CD4-positive, alpha-beta T cell (primary cell): ENCODE measurements at places on chromosomes 5 and 9.
A peak's percentile ranks its signal among the peaks of the same experiment; 100 is the strongest.

- no peak for DNase-seq
These were observed 404.1 kb downstream of the PTPRD start for GRCh38 chr9:10208691-10209069.

- DNase-seq = no peak
These were observed 14.4 kb downstream of the DOCK8 start for GRCh38 chr9:228929-229695.

DNA sequence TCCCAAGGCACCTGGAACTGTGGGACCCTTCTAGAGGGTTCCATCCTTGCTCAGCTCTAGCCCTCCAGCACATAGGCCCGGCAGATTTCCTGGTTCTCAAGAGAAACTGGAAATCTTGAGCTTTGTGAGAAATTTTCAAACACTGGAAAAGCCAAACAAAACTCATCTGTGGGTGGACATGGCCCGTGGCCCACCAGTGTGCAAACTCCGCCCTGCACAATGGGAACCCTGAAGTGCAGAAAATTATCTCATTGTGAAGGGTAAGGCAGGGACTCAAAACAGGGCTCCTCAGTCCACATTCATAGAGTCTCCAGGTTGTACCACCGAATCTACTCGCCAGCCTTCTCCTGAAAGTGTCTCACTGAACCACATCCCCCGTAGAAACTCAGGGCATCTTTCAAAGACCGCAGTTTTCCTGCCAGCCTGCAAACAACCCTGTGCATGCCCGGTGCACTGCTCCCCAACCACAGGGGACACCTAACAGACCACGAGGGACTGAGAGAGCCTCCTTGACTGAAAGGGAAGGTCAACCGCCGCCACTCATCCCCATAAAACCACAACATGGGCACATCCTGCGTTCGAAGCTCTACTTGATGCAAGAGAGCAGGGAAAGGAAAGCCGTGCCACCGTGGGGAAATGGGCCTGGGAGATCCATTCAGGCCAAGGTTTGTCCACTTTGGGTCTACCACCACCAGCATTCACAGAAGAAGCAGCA is 18.1 kb downstream of the ADAMTS2 start:
- DNase-seq = no peak

DNA sequence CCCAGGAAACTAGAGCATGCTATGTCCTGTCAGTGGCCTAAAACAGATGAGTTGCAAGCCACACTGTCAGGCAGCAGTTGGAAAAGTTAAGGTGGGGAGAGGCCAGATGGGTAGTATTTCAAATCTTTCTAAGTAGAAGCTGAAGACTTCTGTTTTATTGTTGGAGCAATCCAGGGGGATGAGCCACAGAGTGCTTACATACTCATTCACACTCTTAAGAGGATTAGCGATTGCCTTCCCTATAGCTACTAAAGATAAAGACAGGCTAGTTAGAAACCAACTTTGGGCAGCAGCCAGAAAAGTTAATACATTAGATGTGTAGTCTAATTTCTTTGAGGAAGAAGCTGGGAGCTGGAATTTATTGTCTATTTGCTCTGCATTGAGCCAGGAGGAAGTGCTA is 61.7 kb upstream of the ELAVL2 start:
- no peak for DNase-seq

- peak; percentile 60 for DNase-seq
These were observed 17.2 kb downstream of the SPTLC1 start for GRCh38 chr9:92097997-92098482.

- DNase-seq = no peak
These were observed 6.4 kb upstream of the SLC6A7 start for GRCh38 chr5:150183436-150183835.

GRCh38 chr5:132764671-132765238 is 12.3 kb downstream of the SEPTIN8 start:
- no peak for DNase-seq

- peak; percentile 0 for DNase-seq
These were observed 752 bp downstream of the TSTD2 start for GRCh38 chr9:97632248-97632984.

DNA sequence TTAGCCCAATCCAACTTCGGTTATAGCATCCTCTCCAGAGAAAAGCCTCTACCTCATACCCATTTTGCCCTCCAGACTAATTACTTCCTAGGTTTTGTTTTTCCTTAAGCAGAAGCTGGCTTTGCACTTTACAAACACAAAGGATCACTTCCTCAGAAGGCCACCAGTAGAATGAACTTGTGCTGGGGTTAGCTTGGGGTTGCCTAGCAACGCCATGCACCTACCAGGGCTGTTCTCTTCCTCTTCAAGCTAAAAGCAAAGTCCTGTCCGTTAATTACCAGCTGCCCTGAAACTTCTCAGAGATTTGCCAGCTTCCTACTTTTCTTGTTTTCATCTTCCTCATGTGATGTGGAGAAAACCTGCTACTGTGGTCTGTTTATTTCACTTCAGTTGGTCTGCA is 132.0 kb upstream of the WWC1 start:
- peak; percentile 49 for DNase-seq

DNA sequence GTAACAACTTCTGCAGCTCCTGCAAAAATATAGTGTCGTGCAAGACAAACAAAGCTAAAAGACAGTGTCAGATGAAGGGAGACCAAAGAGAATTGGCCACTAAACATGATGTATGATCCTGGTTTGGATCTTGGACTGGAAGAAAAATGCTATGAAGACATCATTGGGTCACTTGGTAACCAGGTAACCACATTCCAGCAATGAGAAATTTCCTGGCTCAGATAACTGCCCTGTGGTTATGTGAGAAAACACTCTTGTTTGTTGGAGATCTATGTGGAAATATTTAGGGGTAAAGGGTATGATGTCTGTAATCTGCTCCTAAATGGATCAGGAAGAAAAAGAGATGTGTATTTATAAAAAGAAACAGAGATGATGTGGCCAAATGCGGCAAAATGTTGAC is 45.5 kb upstream of the ANKRD33B start:
- no peak for DNase-seq

DNA sequence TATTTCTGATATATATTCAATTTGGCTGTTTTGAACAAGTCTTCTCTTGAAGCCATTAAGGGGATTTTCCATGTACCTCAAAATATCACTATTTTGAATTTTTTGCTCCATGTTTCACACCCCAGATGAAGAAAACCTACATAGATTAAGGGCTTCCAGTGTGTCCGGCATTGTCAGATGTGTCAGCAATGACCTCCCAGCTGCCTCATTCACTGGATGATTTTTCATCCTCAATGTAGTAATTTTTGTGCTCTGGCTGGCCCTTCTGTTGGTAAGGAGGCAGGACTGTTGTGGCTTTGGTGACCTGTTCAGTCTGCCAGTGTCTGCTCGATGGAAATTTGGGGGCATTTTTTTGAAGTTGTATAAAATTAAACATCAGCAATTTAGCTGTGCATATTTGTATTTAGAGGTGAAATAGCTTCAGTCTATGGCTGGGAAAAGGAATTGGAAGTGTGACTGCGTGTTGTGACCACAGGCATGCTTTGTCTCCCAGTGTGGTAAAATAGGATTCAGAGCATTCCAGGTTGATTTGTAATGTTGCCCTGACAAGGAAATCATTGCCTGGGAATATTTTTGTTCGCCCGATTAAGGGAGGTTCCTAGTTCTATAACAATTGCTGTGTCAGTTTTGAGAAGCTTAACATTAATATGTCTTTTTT is 312.4 kb downstream of the ARHGEF28 start:
- no peak for DNase-seq

DNA sequence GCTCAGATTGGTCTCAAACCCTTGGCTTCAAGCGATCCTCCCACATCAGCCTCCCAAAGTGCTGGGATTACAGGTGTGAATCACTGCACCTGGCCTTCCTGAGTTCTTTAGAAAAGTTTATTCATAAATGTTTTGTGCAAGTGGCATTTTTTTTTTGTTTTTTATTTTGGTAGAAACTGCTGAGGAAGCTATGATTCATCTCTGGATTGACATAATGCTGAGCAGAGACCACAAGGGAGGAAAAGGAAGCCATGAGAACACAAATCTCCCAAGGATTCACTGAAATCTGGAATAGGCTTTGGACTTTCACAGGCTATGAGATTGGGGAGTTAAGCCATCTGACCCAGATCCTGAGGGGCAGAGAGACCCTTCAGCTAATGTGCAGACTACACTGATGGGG is 3.4 kb upstream of the SLC46A2 start:
- DNase-seq = no peak

DNA sequence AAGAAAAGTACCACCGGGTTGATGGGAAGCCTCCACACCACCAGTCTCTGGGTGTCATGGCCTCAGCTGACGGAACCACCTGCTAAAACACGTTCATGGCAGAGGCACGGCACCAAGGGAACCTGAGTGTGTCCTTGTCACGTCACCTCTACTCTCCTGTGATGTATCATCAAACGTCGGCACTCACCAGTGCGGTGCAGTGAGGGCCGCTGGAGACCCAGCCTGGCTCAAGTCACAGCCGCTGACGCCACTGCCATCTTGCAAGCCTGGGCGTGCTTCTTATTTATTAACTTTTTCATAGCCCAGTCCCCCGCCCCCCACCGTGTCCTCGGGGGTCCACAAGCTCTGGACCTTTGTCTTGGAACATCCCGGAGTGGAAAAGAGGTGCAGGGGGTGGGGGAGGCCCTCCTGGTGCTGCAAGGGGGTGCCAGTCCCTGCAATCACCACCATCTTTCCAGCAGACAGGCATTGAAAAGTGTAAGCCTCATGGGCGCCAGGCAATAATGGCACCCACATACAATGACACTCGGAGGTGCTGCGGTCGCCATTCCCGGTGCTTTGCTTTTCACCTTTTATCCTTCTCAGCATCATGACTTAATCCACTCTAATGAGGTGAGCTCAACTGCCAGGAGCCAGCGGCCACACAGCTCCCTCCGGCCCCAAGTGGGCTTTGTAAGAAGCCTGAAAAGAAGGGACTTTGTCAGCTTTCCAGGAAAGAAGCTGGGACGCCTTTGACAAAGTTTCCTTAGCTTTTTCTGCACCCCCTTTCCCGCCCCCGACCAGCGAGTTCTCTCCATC is 202.3 kb upstream of the IRX1 start:
- no peak for DNase-seq

- no peak for DNase-seq
These were observed 785.5 kb upstream of the EDIL3 start for GRCh38 chr5:85170183-85170582.

GRCh38 chr9:70486127-70486526 is 71.7 kb upstream of the KLF9 start:
- no peak for DNase-seq

DNA sequence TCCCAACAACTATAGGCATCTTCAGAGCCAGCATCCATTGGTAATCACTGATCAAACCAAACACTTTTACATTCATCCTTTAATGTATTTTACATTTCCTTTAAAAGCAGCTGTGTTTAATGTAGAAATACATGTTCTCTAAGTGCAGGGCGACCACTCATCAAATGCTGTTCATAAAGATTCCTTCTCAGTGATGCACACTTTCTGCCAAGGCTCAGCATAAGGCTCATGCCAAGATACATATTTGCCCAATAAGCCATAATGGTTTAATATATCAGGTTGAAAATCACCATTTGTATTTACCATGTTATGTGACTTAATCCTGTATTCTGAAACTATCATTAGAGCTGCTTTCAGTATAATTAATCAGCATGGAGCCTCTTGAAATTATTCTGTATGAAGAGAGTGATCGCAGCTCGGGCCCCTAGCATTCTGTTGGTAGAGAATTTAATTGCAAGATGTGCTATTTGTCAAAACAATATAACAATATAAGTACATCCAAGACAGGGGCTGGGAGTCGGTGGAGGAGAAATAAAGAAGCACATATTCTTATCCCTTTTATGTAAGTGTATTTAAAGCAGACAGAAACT is 267.5 kb downstream of the EBF1 start:
- DNase-seq = no peak

DNA sequence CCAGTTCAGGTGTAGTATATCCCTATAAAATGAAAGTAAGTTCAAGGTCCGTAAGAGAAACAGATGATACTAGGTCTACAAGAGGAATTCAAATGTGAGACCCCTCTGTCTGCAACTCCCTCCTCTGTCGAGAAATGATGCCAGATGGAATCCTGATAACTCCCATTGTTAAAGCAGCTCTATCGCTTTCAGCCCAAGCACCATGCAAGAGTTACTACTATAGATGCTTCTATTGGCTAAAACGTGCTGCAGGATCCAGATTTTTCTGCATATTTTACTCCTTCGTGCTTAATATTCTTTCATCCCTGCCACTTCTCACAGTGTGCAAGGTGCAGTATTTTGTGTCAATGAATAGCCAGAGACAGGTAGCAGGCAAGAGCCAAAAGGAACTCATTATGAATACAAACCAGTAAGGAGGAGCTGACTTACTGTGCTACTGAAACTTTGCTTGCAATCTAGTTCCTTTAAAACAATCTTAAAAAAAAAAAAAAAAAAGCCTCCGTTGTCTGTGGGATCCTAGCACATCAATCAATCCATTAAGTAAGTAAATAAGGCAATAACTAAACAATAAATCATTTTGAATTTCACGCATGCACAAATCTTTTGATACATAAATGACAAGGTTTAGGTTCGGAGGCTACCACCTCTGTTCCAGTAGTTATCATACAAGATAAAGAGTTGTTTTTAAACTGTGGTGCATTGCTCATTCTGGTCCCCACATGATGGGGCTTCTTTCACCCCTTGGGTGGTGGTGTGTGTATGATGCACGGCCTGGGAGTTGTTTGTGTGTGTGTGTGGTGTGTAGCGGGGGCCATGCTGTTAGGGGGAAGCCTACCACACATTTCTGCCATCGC is 151.1 kb upstream of the MPDZ start:
- no peak for DNase-seq

DNA sequence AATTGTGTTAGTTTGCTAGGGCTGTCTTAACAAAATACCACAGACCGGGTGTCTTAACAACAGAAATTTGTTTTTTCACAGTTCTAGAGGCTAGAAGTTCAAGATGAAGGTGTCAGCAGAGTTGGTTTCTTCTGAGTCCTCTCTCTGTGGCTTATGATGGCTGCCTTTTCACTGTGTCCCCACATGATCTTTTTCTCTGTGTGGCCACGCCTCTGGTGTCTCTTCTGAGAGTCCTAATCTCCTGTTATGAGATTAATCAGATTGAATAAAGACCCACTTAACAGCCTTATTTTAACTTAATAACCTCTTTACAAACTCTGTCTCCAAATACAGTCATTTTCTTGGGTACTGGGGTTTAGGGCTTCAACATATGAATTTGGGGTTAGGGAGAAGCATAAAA is 561.1 kb downstream of the NR2F1-AS1 start:
- no peak for DNase-seq

DNA sequence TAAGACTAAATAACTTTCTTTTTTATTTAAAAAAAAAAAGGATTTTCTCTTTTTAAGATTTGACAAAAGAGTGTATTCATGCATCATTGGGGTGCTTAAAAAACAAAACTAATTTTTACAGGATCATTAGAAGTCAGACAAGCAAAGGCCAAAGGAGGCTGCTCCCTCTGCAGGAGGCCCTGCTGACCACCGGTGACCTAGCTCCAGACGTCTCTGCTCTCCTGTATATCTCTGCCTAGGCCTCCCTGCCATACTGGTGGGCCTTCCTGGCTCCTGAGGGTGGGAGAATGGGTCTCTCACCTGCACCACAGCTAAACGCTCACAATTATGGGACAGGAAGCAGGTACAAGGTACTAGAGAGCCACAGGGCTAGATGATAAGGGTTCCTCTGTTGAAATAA is 36.6 kb downstream of the CSF2 start:
- DNase-seq = no peak

- DNase-seq = no peak
These were observed 217.5 kb upstream of the OTULINL start for GRCh38 chr5:14364096-14364495.

GRCh38 chr5:90802474-90803317 is 244.1 kb downstream of the ADGRV1 start:
- peak; percentile 20 for DNase-seq

GRCh38 chr5:129978270-129978669 is 74.0 kb downstream of the CHSY3 start:
- DNase-seq = no peak
